Activated CD8-positive, alpha-beta memory T cell treated with anti-CD3 and anti-CD28 coated beads for 1 hour (primary cell): ENCODE measurements at places on chromosomes 5 and 9.

GRCh38 chr9:86408121-86408520, 53.9 kb upstream of the TUT7 start:
- no peak for DNase-seq

- DNase-seq: no peak
Observed at GRCh38 chr9:92770360-92770995, 5.8 kb upstream of the BICD2 start.

DNA sequence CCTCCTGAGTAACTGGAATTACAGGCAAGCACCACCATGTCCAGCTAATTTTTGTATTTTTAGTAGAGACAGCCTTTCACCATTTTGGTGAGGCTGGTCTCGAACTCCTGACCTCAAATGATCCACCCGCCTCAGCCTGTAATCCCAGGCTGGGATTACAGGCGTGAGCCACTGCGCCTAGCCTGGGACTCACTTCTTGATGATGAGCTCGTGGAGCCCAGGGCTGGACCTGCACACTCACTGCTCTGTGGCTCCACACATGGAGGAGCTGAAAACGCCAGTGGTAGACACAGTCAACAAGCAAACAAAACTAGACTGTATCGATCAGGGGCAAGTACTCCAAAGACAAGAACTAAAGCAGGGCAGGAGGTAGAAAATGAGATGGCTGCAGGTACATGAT, 59.8 kb upstream of the RPL26L1 start:
- DNase-seq: no peak

- no peak for DNase-seq
Observed at GRCh38 chr5:179131321-179131835, 71.2 kb downstream of the ZNF354C start.

DNA sequence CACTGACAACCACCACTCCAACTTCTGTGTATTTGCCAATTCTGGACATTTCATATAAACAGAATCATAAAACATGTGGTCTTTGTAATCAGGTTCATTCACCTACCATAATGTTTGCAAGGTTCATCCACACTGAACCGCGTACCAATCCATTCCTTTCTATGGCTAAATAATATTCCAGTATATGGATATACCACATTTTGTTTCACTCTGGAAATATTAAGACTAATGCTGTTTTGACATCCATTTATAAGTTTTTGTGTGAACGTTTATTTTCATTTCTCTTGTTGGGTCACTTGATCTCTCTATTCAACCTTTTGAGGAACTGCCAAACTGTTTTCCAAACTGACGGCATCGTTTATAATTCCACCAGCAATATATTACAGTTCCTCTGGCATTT, 26.3 kb upstream of the RNF38 start:
- no peak for DNase-seq

DNA sequence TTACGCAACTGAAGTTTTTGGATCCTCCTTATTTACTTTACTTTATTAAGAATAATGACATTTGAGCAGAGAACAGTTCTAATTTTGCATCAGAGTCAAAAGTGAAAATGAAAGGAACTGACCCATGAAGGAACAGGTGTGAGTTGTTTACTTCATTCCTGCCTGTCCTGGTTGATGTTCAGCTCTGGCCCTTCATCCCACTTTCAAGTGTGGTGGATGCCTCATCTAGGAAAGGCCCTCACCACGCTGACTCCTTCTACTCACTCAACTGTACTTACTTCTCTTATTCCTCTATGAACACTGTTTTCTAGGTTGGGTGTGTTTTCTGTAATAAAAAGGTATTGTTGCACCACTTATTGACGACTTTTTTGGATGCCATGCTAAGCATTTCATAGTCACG, 61.8 kb upstream of the PLEKHG4B start:
- DNase-seq: no peak

GRCh38 chr9:129696944-129697655, 31.7 kb downstream of the PRRX2 start:
- no peak for DNase-seq

DNA sequence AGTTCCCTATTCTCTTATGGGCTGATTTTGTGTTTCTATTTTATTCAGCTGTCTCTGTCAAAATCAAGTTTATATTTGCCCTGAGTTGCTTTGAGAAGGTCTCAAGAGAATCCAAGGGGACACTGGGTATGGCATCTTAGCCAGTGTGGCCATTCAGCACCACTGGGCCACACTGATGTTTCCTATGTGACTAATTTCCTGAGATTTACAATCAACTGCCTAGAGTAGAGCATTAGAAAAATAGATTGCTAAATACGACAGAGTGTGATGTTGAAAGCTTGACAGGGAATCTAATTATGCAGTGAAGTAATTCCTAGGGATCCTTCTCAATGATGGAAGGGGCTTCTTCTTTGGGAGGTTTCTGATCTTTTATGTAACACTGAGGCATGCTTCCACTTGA, 141.7 kb downstream of the SV2C start:
- DNase-seq: no peak

DNA sequence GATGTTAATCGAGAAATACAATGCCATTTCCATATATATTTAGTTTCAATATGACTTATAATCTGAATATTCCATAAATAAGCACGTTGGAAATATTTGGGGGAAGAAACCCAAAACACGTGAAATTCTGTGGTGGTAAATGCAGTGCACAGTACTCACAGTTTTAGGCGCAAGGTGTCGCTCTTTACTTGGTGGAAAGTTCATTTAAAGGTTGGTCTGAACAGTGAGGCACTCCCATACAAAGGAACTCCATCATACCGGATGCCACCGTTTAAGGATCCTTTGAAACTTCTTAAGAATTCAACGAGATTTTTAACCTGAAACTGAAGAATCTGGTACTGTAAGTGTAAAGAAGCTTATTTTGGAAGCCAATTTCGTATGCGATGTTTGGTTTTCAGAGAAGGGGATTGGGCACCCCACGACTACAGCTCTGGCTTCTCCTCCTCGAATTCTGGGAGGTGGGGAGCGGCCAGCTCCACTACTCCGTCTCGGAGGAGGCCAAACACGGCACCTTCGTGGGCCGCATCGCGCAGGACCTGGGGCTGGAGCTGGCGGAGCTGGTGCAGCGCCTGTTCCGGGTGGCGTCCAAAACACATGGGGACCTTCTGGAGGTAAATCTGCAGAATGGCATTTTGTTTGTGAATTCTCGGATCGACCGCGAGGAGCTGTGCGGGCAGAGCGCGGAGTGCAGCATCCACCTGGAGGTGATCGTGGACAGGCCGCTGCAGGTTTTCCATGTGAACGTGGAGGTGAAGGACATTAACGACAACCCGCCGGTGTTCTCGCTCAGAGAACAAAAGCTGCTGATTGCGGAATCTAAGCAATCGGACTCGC, at the start of gene PCDHA11:
Gene PCDHA11 (plus strand): TSS at position 237 of the 834 bp plus-strand sequence. CDS start 147 bp downstream, at position 384.
- DNase-seq: no peak

GRCh38 chr5:25516141-25516540, 871.4 kb upstream of the CDH10 start:
- no peak for DNase-seq

DNA sequence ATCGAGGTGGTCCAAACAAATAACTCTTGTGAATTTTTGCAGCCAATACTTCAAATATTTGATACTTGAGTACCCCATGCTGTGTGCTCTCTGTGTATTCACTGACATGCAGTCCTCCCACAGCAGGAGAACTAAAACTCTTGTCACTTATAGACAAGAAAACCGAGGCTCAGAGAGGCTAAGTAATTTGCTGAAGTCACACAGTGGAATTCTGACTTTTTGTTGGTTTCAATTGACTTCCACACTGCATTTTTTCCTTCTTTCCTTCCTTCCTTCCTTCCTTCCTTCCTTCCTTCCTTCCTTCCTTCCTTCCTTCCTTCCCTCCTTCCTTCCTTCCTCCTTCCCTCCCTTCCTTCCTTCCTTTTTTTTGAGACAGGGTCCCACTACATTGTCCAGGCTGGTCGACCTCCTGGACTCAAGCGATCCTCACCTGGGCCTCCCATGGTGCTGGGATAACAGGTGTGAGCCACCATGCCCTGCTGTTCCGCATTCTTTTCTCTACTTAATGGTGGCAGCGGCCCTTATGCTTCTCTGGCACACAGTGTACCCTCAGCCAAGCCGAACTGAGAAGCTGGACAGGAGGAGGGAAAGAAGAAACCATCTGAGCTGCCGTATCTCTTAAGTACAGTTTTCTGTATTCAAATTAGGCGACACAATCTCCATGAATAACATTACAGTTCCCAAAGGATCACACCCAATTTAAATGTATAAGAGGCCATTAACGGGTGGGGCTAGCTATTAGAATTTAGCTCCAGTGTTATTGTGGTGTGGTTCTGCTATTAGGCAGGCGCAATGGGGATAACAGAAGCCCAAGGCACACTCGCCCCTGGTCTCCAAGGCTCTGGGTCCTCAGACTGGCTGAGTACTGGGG, 38.4 kb upstream of the GRHPR start:
- no peak for DNase-seq

DNA sequence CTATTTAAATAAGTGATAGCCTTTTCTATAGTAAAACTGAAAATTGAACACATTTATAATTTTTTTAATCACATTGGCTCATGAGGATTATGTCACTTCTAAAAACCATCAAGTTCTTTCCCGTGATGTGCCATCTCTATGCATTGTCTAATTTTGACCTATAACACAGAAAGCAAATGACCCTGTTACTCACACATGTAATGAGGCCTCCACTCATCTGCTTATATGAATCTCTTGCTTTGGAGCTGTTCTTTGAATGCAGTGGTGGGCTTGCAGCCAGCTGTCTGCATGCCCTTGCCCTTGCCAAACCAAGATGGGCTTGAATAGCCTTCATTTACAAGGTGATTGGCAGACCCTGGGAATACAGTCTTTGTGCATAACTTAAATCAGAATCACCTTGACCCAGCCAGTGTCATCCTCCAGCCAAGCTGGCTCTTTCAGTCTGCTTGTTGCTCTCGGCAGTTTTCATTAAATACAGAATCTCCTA, 163.2 kb downstream of the TRIO start:
- DNase-seq: no peak

DNA sequence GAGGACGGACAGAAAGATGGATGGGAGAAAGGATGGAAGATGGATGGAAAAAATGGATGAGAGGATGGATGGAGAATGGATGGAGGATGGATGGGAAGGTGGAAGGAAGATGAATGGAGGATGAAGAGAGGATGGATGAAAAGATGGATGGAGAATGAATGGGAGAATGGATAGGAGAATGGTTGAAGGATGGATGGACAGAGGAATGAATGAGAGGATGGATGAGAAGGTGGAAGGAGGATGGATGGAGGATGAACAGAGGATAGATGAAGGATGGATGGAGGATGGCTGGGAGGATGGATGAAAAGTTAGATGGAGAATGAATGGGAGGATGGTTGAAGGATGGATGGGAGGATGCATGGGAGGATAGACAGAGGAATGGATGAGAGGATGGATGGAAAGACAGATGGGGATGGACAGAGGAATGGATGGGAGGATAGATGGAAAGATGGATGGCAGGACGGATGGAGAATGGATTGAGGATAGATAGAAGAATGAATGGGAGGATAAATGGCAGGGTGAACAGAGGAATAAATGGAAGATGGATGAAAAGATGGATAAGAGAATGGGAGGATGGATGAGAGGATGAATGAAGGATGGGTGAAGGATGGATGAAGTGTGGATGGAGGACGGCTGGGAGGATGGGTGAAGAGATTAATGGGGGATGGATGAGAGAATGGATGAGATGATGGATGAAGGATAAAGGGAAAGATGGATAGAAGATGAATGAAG, 217.7 kb upstream of the IER5L start:
- DNase-seq: no peak

DNA sequence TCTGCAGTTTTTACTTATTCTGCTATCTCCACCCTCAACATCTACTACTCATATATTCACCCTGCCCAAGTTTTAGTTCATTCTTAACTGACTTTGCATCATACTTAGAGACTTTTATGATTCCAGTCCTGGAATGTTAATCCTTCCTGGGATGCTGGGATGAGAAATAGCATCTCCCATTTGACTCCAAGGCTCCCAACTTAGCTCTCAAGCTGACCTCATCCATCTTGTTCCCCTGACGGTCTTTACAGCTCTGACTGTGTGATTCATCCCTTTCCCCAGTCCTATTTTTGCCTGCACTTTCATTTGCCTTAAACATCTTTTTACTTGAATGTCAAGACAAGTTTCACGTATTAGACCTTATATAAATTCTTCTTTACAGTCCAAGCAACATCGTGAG, 297.8 kb downstream of the EPB41L4A start:
- DNase-seq: no peak

DNA sequence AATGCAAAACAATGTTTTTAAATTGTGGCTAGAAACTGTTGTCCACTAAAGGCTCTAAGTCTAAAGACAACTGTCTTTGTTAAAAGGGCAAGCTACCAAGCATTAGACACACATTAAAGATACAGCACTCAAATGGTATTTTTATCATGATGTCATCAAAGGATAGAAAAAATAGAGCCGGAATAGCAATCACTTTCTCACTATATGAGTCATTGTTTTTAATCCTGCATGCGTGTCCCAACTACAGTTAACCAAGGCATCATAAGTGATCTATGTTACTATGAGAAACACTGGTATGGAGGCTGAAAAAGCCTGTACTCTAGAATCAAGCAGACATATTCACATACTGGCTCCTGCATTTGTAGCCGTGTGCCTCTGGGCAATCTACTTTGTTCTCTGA, 1.9 kb upstream of the PJA2 start:
- DNase-seq: no peak

DNA sequence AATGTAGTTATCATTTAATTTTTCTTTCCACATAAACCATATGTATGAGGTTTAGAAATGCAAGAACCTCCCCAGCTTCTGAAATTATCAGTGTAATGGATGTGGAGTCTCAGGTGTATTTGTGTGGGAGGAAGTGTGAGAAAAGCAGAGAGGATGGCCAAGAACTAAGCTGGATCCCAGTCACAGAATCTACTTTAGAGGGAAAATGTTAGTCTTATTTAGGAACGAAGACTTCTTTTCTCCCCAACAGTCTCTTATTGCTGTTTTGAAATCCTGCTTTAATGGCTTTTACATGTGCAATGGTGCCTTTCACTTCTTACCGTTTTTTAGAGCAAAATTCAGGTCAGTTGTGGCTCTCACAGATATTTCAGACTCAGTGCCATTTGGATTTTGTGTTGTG, 3.0 kb downstream of the EQTN start:
- DNase-seq: no peak

DNA sequence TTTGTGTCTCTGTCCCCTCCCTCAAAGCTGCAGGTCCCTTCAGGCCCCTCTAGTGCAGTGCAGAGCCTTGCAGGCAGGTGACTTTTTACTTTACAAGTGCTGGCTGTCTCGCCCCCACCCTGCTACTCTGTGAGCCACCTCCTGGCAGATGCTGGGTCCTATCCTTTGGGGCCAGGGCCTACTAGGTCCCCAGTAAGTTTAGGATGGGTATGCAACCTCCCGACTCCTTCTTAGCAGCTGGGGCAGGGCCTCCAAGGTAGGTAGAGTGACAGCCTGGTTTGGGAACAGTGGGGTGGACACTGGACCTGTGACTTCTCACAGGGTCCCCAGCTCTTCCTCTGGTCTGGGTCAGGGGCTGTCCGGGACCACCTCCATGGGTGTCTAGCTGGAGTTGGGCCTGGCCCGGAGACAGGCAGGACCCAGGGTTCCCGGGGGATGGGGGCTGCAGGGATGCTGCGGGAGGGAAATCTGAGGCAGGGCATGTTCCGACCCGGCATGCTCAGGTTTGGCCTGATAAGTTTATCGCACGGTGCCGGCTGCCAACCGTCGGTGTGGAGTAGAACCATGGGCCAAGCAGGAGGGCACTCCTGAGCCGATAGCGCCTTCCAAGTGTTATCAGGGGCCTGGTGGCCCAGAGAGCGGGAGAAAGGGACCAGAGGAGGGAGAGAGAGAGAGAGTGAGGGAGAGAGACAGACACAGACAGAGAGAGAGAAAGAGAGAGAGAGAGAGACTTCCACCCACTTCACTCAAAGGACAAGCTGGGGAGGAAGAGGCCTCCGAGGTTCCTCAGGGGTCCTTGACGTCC, 20.5 kb downstream of the GFI1B start:
- no peak for DNase-seq
